ENCODE measurements at places on chromosomes 1 and 21.

GRCh38 chr21:21119091-21119490, 120.9 kb downstream of the NCAM2 start:
- DNase-seq: no peak

- DNase-seq: no peak
Measured at GRCh38 chr1:178263341-178263740, 169.4 kb downstream of the RASAL2 start.

DNA sequence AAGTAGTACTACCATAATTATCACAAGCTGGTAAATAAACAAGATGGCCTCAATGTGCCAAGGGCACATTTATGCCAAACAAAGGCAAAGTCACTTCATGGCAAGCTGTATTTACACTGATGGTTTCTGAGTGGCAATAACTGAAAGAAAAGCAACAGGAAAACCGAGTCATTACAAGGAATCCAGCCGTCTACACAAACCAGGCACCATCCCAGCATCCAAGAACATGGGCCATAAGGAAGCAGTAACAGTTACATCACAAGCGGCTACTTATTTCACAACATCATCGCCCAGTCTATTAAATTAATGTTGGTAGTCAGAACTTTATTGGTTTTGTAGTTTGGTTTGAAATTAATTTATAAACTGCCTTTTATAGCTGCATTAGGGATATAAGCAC, 214.2 kb downstream of the RERE start:
- DNase-seq: no peak

GRCh38 chr21:29481081-29481480, 182.4 kb downstream of the BACH1 start:
- no peak for DNase-seq

DNA sequence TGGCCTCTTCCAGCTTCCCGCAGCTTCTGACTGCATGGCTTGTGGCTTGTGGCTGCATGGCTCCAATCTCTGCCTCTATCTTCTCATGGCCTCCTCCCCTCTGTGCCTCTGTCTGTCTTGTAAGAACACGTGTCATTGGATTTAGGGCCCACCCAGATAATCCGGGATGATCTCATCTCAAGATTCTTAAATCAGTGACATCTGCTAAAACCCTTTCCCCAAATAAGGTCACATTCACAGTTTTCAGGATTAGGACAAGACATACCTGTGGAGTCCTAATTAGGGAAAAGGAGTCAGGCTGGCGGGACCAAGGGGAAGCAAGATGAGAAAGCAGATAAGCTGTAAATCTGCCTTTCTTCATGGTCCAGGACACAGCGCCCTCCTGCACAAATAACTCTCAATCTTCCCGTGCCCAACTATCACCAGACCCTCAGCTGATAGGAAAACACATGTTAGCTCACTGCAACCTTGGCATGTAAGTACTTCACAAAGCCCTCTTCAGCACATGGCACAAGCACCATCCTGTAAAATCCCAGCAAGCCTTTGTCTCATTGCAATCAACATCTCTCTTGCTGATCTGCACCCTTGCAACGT, 82.2 kb downstream of the SPSB1 start:
- DNase-seq: no peak

DNA sequence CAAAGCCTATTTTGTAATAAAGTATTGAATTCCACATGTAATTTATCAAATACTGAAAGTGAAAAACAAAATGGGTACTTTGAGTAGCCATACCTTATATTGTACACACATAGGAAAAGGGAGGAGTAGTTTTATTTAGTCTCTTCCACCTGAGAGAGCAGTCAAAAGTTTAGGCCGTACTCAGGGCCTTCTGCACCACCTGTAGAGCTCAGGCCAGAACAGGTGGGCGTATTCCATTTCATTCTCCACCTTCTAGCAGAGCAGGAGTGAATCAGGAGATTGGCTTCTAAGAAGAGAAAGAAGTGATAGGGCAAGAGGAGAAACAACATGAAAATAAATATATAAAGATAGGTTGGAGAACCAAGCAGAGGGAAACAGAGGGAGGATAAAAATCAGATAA, 44.0 kb downstream of the TRAF5 start:
- DNase-seq: no peak

DNA sequence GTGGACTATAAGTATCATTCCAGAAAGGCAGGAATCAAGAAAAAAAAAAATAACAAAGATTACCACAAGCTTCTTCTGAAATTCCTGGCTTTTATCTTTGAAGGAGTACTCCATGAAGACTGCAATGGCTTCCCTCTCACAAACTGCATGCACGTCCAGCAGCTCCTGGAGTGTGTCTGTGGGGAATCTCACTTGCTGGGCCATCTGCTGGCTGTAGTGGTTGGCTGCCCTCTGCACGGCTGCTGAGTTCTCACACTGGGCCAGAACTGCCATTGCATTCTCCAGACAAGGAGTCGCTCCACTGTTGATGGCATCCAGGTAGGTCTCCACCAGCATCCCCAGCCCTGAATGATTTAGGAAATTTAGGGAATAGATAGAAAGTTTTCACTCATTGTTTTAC, 23.3 kb upstream of the GBP2 start:
- DNase-seq: no peak

- no peak for DNase-seq
Measured at GRCh38 chr21:17416139-17416538, 96.7 kb upstream of the CXADR start.

- DNase-seq: no peak
Measured at GRCh38 chr1:218383051-218383450, 37.9 kb downstream of the TGFB2 start.

- DNase-seq: no peak
Measured at GRCh38 chr1:228333739-228334115, 72.9 kb downstream of the TRIM11 start.

DNA sequence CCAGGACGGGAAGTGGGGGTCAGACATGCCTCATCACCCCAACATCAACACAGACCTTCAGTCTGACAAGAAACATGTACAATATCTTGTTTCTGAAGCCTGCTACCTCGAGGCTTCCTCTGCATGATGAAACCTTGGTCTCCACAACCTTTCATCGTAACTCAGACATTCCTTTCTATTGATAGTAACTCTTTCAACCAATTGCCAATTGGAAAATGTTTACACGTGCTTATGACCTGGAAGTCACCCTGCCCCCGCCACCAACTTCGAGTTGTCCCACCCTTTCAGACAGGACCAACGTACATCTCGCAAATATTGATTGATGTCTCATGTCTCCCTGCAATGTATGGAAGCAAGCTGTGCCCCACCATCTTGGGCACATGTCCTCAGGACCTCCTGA, 159.5 kb downstream of the ETS2 start:
- DNase-seq: no peak

GRCh38 chr1:72637593-72637992, 355.3 kb upstream of the NEGR1 start:
- no peak for DNase-seq

DNA sequence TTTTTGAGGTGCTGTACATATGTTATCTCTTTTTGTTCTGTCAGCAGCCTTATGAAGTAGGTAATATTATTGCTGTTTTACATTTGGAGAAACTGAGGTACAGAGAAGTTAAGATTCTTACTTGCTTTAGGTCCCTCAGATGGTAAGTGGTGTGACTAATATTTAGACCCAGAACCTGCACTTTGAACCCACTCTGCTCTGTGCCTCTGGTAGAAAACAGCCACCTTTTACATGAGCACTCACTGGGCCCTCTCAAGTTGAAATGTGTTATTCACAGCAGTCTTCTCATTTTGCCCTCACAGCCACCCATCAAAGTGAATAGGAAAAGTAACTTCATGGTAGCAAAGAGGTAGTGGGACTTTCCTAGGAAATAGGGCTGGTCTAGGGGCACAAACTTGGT, 4.7 kb downstream of the NSUN4 start:
- no peak for DNase-seq

DNA sequence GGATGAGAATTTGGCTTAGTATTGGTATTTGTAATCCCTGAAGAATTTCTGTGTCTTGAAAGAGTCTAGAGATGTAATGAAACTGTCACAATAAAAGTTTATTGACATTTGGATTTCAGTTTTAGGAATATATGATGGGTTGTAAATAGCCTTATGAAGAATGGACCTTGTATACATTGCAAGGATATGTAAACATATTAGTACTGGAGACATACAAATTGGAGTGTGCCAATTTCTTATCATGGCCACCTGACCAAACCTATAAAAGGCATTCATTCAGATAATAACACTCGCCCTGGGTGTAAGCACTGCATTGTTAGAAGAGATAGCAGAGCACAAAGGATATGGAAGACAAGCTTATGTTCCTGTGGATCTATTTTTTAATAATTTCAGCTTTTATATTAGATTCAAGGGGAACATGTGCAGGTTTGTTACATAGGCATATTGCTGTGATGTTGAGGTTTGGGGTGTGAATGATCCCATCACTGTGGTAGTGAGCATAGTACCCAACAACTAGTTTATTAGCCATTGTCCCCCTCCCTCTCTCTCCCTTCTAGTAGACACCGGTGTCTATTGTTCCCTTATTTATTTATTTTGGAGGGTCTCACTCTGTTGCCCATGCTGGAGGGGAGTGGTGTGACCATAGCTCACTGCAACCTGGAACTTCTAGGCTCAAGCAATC, 8.6 kb downstream of the S1PR1 start:
- no peak for DNase-seq

DNA sequence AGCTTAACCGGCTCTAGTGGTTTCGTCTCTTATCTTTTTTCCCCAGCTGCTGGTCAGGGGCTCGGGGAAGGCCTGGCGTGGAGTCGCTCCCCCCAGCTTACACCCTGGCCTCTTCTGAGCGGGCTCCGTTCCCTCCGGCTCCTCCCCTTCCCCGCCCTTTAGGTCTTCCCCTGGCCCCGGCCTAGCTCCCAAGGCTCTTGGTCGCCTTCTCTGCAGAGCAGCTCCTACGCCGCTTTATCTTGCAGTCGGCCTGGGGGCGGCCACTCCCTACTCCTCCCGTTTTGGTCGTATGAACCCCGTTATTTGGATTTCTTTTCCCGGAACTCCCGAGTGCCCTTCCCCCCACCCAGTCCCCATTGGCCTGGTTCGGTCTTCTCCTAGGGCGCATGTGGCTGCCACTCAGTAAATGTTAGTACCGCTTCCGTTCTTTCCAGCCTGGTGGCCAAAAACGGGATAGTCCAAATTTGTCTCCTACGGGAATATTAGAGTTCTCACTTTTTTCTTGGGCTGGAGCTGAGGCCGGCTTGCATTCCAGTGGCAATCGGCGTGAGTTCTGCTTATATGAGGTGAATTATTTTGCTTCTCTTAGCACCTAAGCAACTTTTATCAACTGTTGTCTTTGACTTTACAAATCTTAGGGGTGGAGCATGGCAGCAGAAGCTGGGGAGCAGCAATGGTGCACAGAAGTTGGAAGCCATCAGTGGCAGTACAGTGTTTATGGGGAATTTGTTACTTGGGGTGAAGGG, 467 bp downstream of the THRAP3 start:
- no peak for DNase-seq

- DNase-seq: peak; percentile 7
Measured at GRCh38 chr1:3068564-3069431, at the start of gene PRDM16. PRDM16 (plus strand) TSS chr1:3069203; CDS start chr1:3069260, 57 bp downstream.

- no peak for DNase-seq
Measured at GRCh38 chr1:207017615-207018559, 14.7 kb downstream of the C1orf116 start.

DNA sequence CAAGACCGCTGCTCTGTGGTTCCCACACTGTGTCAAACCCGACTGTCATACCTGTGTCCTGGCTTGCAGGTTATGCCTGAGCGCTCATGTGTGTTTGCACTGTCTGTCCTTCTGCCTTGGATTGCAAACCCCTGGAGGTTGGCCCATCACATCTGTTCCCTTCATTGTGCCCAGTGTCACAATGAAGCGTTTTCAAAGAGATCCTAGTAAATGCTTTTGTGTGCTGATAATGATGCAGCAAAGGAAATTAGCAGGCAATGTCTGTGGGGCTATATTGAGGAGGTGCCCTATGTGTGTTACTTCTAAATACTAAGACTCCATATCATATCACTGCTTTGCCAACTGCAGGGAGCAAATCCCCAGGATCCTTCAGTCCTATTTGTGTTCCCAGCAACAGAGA, 424.4 kb upstream of the NFIA start:
- no peak for DNase-seq
